ENCODE measurements at places on chromosomes 7 and 10.

- no peak for DNase-seq
Measured at GRCh38 chr7:36937754-36938563, 213.7 kb upstream of the AOAH start.

GRCh38 chr10:97683556-97684367 is 3.3 kb downstream of the AVPI1 start:
- no peak for DNase-seq

- peak; percentile 21 for DNase-seq
Measured at GRCh38 chr7:17299483-17299991, 1.1 kb downstream of the AHR start.

DNA sequence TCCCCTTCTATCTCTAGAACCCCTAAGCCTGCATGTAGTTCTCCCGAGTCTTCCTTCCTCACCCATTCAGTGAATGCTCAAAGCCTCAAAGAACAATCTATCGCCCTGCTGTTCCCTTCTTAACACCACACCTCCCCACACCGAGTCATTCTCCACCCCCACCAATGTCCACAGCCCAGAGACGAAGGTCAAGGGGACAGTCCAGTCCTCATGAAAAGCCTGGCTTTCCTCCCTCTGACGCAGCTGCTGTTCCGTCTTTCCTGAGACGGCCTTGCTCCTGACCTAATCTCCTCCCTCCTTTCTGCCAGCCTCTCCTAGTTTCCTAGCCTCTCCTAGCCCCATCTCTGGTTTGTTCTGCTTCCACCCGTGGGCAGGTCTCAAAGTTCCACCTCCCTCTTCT is 9.2 kb downstream of the MOSPD3 start:
- DNase-seq, result no peak

- no peak for DNase-seq
Measured at GRCh38 chr7:136102881-136103280, 125.7 kb upstream of the MTPN start.

DNA sequence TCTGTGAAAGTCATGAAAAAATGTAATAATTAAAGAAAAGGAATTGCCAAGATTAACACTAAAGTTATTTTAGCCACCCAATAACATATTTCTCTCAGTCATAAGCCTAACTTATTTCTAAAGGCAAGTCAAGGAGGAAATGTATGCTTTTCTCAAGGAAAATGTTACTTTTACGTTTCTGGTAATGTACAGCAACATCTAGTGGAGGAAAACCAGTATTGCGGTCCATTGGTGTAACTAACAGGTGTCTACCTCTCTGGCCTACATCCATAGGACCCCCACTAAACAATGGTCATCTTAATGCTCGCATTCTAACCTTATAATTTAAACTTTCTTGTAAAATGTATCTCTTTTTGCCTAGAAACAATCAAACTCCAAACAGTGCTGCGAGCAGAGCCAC is 437.5 kb downstream of the KIF20B start:
- DNase-seq, result no peak

DNA sequence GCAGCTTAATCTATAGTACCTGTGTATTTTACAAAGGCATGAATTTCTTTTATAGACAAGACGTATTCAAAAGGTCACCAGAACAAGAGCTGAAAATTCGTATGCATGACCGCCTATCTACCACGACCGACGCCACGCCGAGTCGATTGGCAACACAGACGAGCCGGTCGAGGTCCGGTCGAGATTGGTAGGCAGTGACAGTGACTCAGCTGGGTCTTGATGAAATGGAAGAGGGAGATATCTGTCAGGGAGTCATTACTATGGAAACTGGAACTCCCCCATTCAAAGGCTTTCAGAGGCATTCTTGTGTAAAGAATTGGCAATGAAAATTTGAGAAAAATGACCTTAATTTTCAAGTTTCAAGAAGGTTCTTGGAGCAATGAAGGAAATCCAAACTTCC is 2.1 kb downstream of the ATP5MK start:
- DNase-seq, result no peak

GRCh38 chr10:30048768-30049517 is 10.4 kb downstream of the JCAD start:
- no peak for DNase-seq
